ENCODE measurements at places on chromosomes 2 and 18.
A peak's percentile ranks its signal among the peaks of the same experiment; 100 is the strongest.

GRCh38 chr2:42852798-42853197 lies 60.4 kb upstream of the HAAO start:
- DNase-seq, result no peak

- peak; percentile 2 for DNase-seq
Observed at GRCh38 chr18:12946549-12947284, 1.1 kb upstream of the SEH1L start.

GRCh38 chr18:31373641-31374040 lies 2.9 kb upstream of the DSG4 start:
- DNase-seq, result no peak

- no peak for DNase-seq
Observed at GRCh38 chr2:39779927-39780326, 869 bp upstream of the THUMPD2 start.

DNA sequence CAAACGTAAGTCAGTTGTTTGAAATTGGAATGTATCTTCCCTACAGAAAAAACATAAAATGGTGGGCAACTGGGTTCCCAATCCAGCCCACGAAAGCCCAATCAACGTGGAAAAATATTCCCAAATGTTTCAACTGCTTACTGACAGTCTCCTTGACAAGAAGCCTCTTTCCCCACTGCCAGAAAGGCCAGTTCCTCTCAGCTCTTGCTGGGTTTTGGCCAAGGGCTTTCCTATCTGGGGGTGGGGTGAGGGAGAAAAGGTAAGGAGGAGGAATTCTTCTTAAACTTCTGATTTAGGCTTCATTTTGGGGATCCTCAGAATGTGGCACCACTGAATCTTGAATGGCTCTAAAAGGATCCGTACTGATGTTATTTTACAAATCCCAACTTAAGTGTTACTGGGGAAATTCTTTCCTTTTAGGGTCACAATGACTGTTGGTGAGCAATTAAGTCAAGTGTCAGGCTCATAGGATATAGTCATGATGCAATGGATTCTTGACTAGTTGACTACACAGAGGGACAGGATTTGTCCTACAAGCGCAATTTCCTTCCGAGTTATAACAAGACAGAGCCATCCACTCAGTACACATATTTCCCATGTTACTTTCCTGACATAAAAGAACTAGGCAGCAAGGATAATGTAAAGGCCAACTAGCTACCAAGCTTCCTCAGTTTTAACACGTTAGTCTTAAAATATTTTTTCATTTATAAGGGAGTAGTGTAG lies 73.6 kb downstream of the SPRED2 start:
- DNase-seq, result no peak

DNA sequence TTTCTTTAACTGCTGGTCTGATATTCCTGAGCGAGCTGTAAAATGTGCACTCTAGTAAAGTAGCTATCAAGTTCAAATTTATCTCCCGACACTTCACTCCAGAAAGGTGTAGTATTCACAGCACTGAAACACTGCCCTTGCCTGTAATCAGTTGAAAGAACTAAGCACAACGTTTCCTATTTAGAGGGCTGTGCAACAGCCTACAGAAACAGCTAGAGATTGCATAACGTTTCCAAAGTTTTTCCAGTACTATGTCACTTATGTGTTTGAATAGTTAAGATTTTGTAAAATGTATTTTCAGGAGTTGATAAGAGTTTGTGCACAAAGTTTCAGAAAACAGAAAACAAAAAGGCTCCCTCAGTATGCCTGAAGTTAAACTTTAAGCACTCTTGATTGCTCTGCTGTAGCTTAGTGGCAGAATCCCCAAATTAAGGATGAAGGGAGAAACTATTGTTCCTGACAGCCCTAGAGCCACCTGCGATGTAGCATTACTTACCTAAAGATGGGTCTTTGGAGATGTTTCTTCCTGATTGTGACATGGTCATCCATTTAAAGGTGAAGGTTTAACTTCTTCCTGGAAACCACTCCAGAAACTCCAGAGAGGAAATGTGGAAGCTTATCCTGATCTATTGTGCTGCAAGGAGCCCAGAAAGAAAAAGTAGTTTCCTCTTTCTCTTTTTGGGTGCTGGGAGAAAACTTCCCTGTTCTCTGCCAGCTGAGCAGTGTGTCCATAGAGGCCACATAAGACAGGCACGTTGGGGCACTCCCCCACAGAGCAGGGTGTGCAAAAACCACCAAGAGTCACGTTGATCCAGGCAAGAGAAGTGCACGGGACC lies 536 bp downstream of the PDE1A start:
- DNase-seq, result no peak

- no peak for DNase-seq
Observed at GRCh38 chr18:28582724-28583123, 405.8 kb upstream of the CDH2 start.

- DNase-seq, result no peak
Observed at GRCh38 chr2:134462275-134462674, 208.4 kb downstream of the MGAT5 start.

DNA sequence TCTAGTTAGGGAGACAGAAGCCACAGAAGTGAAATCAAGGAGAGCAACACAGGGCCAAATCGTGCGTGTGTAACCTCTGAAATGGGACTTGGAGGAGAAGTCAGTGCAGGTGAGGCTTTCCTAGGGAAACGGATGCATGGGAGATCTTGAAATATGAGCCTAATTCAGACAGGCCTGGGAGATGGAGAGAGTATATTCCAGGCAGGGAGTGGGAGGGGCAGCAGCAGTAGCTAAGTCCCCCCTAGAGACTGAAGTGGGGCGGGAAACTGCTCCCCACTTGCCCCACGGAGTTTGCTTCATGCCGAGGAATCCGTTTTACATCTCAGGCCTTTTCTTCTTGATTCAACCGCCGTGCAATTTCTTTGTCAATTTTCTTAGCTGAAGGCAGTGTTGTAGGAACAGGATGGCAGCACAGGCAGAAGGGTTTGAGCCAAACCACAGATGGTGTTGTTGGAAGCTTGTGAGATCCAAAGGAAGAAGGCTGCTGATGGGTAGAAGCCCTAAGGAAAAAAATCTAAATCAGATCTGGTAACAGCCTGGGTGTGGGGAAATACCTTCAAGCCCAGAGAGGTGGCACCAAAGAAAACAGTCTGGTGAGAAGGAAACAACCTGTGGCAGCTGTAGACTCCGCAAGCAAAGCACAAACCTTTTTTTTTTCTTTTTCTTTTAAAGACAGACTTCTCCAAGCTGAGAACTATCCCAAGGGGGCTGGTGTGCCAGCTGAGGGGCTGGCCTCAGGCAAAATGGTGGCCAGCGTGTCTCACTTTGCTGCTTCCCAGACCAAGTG lies 40.2 kb downstream of the EPAS1 start:
- no peak for DNase-seq

GRCh38 chr2:239397931-239398471 lies 2.8 kb downstream of the HDAC4 start:
- no peak for DNase-seq

DNA sequence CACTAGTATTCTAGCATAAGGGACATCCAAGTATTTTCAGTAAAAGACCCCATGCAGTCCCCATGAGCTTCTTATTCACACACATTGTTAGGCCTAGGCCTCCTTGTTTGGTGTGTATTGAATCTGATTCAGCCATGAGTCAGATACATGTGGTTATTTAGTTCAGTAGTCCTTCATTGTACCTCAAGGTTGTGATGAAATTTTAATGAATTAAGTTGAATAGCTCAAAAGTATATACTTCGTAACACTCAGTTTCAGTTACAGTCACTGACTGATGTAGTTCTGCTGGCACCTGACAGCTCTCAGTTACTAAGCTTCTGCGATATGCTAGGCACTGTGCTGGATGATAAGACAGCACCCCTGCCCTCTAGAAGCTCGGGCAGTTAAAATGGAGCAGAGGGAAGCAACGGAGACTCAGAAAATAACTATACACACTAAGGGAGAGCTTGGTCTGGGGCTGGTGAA lies 86.4 kb downstream of the XRCC5 start:
- DNase-seq, result no peak

- DNase-seq, result no peak
Observed at GRCh38 chr2:239273280-239274234, 127.3 kb downstream of the HDAC4 start.

DNA sequence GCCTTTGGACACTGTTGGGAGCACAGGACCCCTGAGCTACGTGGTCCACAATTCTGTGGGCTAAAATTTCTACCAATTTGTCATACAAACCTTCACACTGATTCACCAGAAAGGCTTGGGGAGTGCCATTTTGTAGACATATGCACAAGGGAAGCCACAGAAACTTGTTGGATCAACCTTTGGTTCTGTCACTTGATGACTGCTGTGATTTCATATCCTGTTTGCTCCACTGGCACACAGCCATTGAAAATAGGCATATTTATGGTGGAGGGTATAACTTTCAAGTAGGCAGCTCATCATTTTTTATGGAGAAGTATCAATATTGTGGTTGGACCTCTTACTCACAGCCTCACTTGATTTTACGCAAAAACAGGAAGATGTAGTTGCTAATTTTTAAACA lies 10.5 kb downstream of the NAPG start:
- DNase-seq, result no peak

Measured in T-helper 22 cell (primary cell).